ENCODE measurements at places on chromosomes 6 and 20.
A peak's percentile ranks its signal among the peaks of the same experiment; 100 is the strongest.

- DNase-seq = no peak
Observed at GRCh38 chr6:164195278-164195941, 780.9 kb downstream of the QKI start.

DNA sequence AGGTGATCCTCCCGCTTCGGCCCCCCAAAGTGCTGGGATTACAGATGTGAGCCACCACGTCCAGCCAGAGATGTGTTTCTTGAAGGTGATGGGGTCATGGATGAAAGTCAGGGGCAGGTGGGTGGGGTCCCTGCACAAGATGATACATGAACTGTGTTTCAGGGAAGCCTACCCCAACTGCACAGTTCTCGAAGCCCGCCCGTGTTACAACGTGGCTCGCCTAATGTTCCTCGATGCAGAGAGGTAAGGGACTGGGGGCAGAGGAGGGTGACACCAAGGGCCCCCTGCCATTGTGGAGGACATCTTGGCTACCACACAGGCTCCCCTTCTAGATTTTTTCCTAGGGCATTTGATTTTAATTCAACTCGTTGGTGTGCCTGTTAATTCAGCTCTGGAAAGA lies 11.9 kb upstream of the CAPN11 start:
- DNase-seq = peak; percentile 38

- DNase-seq = no peak
Observed at GRCh38 chr6:131600716-131601115, 27.3 kb downstream of the MED23 start.

DNA sequence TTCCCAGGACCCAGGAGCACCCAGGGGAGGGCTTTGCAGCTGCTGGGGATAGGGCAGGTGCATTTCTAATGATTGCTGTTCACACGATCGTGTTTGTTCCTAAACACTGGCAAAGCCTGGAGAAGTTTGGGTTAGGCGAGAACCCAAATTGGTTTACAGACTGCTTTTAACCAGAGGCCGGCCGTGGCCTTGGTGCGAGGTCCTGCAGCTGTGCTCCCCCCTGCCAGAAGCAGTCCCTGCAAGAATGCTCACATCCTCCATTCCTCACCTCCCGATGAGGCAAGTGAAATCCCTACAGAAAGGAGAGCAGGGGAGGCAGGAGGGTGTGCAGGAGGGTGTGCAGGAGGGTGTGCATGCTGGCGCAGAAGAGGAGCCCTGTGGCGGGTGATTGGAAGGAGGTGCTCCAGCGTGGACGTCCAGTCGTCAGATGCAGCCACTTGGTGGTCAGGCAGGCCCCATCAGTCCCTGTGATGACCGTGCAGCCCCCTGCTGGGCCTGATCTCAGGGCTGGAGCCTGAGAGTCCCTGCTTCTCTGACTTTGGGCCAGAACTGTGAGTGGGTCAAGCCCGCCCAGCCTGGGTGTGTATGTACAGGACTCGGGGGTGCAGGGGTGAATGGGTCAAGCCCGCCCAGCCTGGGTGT lies 55.7 kb upstream of the FRMD1 start:
- DNase-seq = no peak

DNA sequence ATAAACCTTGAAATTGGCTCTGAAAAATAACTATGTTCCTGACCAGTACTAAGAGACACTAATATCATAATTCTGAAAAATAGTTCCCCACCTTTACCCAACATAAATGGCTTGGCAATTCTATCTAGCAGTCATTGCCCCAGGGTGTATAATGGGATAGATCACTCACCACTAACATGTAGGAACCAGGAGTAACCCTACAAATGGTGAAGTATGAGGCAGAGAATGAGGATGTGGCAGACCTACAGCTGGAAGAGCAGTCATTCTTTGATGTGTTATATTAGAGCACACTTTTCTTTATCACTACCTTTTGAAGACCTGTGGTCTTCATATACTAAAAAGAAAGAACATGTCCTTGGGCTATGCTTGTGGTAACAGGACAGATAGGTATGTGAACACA lies 136.5 kb upstream of the SYNDIG1 start:
- DNase-seq = no peak

DNA sequence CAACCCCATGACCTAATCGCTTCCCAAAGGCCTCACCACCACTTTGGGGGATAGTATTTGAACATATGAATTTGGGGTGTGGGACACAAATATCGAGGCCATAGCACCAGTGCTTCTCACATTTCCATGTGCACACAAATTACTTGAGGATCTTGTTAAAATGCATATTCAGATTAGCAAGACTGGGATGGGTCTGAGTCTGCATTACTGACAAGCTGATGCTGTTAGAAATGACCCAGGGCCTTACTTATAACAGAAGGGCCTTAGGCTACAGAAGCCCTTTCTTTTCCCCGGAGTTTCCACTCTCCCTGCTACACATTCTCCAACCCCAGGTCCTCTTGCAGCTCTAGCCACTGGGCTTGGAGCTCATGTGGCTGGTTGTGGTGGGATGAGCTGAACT lies 141.5 kb upstream of the LRFN2 start:
- no peak for DNase-seq

GRCh38 chr6:26205161-26205624 lies 118.0 kb downstream of the HFE start:
- no peak for DNase-seq

GRCh38 chr6:15268137-15268908 lies 22.5 kb downstream of the JARID2 start:
- DNase-seq = no peak

GRCh38 chr6:45681860-45682511 lies 304.3 kb upstream of the SUPT3H start:
- no peak for DNase-seq

DNA sequence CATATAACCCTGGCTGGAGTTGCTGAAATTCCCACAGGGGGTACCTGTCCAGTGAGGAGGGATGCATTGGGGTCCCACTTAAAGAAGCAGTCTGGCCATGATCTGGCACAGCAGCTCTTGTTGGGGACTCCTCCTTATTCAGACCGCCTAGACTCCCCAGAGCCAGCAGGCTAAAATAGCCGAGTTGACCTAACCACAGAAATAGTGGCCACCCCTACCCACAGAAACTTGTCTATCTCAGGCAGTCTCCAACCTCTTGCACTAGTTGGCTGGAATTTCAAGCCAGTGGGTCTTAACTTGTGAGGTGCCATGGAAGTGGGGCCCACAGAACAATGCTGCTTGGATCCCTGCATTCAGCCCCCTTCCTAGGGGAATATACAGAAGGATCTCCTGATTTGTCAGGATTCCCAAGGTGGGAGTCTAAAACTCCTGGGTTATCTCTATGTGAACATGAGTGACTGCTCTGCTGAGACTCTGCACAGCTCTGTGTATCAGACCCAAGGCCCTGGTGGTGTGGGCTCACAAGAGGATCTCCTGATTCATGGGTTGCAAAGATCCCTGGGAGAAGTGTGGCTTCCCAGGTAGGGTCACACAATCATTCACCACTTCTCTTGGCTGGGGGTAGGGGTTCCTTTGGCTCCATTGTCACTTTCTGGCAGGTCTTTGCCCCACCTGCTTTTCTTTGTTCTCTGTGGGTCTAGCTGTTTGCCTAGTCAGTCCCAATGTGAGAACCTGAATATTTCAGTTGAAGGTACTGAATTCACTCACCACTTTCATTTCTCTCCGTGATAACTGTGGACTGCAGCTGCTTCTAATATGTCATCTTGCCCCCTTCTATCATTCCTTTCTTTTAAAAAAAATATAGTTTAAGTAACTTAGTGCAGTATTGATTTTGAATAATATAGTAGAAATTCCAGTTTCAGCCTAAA lies 65.5 kb upstream of the CLVS2 start:
- no peak for DNase-seq

DNA sequence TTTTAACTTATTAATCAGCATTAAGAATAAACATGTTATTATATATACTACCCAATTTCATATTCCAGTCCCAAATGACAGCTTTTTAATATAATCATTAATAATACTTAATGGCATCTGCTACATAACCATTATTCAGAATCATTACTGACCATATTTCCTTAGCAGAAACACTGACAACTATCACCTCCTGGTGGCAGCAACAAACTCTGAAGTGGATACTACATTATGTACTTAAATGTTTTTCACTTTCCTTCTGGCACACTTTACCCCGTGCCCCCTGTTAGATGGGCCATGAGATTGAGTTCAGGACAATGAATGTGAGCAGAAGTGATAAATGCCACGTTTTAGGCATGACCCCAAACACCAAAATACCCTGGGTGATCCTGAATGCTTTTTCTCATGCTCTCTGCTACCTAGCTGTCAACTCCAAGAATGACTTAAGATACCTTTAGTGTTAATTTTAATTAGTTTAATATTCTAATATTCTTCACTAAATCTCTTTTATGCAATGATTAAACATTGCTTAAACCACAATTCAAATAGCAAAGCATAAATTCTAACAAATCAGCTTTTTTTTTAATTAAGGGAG lies 77.1 kb downstream of the LMBRD1 start:
- no peak for DNase-seq

GRCh38 chr6:82068721-82069120 lies 178.8 kb downstream of the IBTK start:
- DNase-seq = no peak

DNA sequence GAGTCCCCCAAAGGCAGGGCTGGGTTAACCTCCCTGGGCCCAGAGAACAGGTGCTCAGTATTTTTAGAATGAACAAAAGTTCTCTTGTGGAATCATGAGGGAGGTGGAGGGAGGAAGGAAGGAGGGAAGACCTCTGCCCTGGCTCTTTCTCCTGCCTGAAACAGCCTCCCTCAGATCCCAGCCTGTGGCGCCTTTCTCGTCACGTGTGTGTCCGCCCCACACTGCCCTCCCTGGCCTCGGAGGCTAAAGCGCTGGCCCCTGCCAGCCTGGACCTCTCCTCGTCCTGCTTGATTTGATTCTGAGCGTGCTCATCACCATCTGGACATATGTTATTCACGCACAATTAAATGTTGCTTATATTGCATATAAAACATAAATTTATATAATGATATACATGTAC lies 40.9 kb downstream of the PHACTR3 start:
- DNase-seq = no peak

GRCh38 chr20:53042521-53042920 lies 70.4 kb downstream of the TSHZ2 start:
- no peak for DNase-seq

DNA sequence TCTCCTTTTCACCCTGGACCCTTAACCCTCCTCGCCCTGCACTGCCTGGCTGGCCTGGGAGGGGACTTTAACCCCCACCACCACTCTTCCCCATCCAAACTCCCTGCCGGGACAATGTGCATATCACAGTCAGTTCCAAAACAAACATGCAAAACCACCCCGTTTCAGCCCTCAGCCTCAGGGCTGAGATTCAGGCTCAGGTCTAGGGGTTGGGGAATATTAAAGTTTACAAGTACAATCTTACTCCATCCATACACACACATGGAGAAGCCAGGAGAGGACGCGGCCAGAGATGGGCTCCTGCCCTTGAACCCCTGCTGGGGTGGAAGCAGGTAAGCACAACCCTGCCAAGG lies 534 bp downstream of the KIAA1755 start:
- no peak for DNase-seq

- DNase-seq = peak; percentile 65
Observed at GRCh38 chr6:108587258-108588059, 26.7 kb downstream of the FOXO3 start.

GRCh38 chr6:43774776-43775534 lies 4.9 kb downstream of the VEGFA start:
- DNase-seq = peak; percentile 67

DNA sequence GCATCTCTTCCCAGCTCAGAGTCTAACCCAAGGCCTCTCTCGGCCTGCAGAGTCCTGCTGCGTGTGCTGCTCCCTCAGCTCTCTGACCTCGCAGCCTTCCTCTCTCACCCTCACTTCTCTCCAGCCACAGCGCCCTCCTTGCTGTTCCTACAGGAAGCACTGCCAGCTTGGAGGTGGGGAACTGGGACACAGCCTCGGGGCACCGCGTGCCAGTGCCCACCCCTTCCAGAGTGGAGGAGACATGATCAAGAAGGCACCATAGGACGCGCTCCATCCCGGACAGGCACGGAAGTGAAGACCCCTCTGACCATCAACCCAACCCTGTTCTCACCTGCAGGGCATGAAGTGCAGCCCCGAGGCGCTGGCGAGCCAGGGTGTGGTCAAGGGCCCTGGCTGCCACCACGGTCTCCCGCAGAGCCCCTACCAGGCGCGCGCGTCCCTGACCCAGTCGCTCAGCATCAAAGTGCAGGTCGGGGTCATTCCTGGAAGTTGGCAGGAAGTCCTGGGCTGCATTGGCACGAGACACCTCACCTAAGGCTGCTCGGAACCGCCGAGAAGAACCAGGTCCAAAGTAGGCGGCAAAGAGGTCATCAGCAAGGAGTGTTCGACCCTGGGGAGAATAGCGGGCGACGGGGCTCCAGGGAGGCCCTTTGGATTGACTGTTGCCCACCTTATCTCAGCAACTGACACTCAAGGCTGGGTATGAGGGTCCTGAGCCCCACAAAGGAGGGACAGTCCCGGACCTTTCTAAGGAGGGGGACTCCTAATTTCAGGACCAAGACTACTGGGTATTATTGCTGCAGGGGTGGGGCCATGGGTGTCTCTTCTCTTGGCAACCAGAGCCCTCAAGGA lies 1.3 kb downstream of the VWA7 start:
- DNase-seq = no peak

DNA sequence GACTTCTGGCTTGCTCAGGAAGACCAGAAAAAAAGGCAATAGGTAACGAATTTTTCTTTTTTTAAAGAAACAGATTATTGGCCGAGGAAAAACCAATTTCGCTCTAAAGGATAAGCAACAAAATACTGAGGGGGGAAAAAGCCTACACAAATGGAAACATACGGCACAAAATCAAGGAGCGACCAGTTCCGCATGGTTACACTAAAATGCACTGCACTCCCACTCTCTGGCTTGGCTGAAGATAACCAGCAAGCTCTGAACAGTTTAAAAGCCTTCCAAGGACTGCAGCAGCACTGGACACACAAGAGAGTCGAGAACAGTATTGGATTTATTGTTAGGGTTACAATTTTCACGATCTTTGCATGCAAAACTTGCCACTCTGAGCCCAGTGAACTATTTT lies 881 bp upstream of the MAP7 start:
- DNase-seq = no peak

GRCh38 chr6:117547688-117548621 lies 54.4 kb downstream of the GOPC start:
- no peak for DNase-seq

GRCh38 chr20:53950031-53950430 lies 120.4 kb downstream of the BCAS1 start:
- DNase-seq = no peak

- no peak for DNase-seq
Observed at GRCh38 chr6:127347178-127347577, 3.8 kb upstream of the ECHDC1 start.

- DNase-seq = no peak
Observed at GRCh38 chr6:145375502-145375901, 359.8 kb downstream of the EPM2A start.

GRCh38 chr6:125550892-125551291 lies 198.5 kb upstream of the HEY2 start:
- no peak for DNase-seq

DNA sequence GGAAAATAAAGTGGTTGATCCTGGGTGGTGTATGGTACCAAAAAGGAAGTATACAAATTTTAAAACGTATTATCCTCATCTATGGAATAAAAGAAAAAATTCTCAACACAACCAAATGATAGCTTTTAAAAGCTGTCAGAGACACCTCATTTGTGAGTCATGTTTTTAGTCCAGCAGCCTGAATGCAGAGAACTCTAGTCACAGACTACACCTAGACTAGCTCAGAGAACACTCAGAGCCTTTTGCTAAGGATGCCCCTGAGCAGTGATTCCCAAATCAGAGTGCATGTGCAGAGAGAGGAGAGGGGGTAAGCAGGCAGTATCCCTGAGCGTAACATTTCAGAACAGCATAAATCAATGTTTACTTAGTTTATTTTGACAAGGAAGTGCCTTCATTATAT lies 809.3 kb downstream of the HACE1 start:
- DNase-seq = no peak
